ENCODE measurements at places on chromosomes 1 and 21.

- DNase-seq, result no peak
Measured at GRCh38 chr21:25459365-25459764, 147.9 kb downstream of the MRPL39 start.

GRCh38 chr1:110570307-110570706 lies 35.9 kb downstream of the KCNA2 start:
- DNase-seq, result no peak

- DNase-seq, result no peak
Measured at GRCh38 chr1:32104127-32104526, 3.7 kb upstream of the KPNA6 start.

GRCh38 chr1:14262637-14263036 lies 335.8 kb upstream of the KAZN start:
- no peak for DNase-seq

DNA sequence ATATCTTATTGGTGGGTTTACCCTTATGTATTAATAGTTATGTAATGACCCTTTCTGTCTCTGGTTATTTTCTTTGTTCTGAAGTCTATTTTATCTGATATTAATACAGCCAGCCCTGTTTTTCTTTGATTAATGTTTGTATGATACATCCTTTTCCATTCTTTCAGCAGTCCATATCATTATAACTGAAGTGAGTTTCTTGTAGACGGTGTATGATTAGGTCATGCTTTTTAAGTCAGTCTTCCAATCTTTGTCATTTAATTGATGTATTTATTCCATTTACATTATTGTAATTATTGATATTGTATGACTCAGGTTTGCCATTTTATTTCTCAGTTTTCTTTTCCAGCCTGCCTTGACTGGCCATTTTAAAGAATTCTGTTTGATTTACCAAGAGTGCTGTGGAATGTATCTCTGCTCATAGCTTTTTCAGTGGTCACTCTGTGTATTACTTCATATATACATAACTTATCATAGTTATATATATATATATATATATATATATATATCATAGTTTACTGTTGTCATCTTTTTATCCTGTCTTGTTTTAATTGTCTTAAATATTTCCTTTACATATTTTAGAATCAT lies 10.5 kb downstream of the RAB4A start:
- DNase-seq, result no peak

GRCh38 chr1:204572923-204573922 lies 57.0 kb downstream of the MDM4 start:
- no peak for DNase-seq
